ENCODE measurements at places on chromosomes 1 and 21. TPM values are rescaled to one million over a fixed set of nuclear protein-coding genes. Genes with fewer than 3 reads are reported as not detected.

KRTAP10-10 gene
- total RNA-seq, result not detected

CSF3R gene
- total RNA-seq, result 3.3 TPM

IL20 gene
- not detected for total RNA-seq

LIN28A gene
- total RNA-seq, result not detected

PGBD2 gene
- total RNA-seq, result 2.8 TPM

LEMD1 gene
- not detected for total RNA-seq

PMVK gene
- 65.7 TPM for total RNA-seq

OR2T33 gene
- total RNA-seq, result not detected

GSTM4 gene
- total RNA-seq, result 37.3 TPM

LCE1B gene
- total RNA-seq, result not detected

NHLH1 gene
- not detected for total RNA-seq

GPR25 gene
- total RNA-seq, result not detected

HSPB7 gene
- 3,577 TPM for total RNA-seq

KRTAP25-1 gene
- total RNA-seq, result not detected

TUFT1 gene
- 3.4 TPM for total RNA-seq

IL19 gene
- not detected for total RNA-seq

DYNLT5 gene
- total RNA-seq, result 4.6 TPM

BTBD8 gene
- total RNA-seq, result 5.9 TPM

ZCCHC17 gene
- 9.7 TPM for total RNA-seq

FABP3 gene
- total RNA-seq, result 4,881 TPM

SPRR2F gene
- total RNA-seq, result not detected

DMBX1 gene
- total RNA-seq, result not detected

Measured in Right ventricle myocardium superior (tissue), 1 donor.